Activated CD4-positive, alpha-beta T cell treated with anti-CD3 and anti-CD28 coated beads, Interleukin-2, Interleukin-6, amounts not matched to agents 100 ng/mL and 50 ng/mL, durations not matched to agents 16 hours and 8 hours (primary cell): ENCODE measurements at places on chromosomes 2 and 18.

GRCh38 chr18:33616556-33616955 is 38.5 kb downstream of the ASXL3 start:
- DNase-seq = no peak

GRCh38 chr2:173854840-173855239 is 110.3 kb downstream of the SP3 start:
- no peak for DNase-seq

- no peak for DNase-seq
Measured at GRCh38 chr18:79458917-79459803, 63.4 kb downstream of the NFATC1 start.

DNA sequence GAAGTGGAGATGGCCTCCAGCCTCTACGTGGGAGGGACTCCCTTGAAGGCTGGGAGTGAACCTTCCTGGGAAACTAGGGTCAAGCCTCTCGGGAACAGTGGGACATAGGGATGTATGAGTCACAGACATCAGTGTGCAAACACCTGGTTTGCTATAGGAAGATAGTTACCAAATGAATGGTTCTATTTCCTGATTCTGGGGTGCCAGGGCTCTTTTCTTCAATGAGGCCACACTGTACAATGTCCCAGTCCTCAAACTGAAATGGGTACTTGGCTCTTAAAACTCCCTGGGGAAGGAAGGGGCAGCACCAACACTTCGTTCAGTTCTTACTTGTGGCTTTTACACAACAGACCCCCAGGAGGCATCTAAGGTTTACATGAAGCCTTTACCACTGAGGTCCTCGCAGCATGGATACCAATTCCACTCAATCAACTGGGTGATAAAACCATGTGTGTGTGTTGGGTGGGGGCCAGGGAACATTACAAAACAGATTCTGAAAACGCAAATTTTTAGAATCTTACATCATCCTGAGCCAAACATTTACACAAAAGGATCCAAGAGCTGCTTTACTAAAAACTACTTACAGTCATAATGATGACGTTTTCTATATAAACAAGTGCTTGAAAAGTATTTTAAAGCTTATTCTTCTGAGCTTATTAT is 10.4 kb downstream of the ERFE start:
- no peak for DNase-seq

DNA sequence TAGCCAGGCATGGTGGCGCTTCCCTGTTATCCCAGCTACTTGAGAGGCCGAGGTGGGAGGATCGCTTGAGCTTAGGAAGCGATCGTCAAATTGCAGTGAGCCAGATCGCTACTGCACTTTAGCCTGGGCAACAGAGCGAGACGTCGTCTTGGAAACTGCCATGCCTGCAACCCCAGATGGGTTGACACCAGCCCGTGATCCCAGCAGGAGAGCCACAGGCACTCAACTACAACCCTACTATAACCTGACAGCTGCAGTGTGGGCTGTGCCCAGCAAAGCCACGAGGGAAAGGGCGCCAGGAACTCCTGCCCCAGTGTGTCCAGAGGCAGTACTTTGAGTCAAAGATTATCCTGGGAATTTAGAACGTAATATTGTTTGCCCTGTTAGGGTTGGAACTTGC is 85.6 kb downstream of the SS18 start:
- DNase-seq = no peak

GRCh38 chr2:59734743-59735142 is 818.7 kb downstream of the BCL11A start:
- no peak for DNase-seq

DNA sequence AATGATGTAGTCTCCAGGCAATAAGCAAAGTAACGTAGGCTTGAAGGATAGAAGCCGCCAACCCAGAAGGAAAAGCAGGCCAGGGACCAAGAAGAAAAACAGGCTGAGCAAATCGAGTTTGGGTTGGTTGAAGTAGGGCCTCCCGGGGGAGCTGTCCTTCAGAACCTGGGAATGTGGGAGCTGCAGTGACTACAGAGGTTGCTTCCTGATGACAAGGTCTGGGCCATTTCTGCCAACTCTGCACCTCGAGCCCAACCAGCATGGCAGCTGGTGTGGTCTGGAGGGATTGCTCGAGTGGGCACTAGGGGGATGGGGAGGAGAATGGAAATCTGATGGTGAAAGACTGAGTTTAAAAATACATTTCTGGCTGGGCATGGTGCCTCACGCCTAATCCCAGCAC is 14.1 kb downstream of the ACMSD start:
- no peak for DNase-seq

GRCh38 chr2:36394804-36395203 is 39.2 kb downstream of the CRIM1 start:
- DNase-seq = no peak

DNA sequence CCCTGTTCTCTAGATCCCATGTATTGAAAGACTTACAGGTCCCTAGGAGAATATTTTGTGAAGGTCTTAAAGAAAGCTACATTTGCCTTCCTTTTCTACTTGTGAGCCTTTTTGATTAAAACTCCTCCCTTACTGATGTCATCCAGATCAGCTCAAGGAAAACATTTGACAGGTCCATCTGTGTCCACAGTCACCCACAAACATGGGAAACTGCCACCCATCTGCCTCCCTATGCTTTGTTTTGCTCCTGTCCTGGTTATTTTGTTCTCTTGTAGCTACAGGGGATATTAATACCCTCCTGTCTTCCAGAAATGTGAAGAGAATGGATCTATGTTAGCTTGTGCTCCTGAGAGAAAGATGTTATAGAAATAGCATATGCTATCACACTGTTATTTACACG is 203.6 kb upstream of the GALNT5 start:
- no peak for DNase-seq

GRCh38 chr2:191115391-191115790 is 35.4 kb downstream of the STAT4 start:
- DNase-seq = peak; percentile 83

GRCh38 chr2:197092431-197092830 is 165.9 kb upstream of the PGAP1 start:
- DNase-seq = no peak

DNA sequence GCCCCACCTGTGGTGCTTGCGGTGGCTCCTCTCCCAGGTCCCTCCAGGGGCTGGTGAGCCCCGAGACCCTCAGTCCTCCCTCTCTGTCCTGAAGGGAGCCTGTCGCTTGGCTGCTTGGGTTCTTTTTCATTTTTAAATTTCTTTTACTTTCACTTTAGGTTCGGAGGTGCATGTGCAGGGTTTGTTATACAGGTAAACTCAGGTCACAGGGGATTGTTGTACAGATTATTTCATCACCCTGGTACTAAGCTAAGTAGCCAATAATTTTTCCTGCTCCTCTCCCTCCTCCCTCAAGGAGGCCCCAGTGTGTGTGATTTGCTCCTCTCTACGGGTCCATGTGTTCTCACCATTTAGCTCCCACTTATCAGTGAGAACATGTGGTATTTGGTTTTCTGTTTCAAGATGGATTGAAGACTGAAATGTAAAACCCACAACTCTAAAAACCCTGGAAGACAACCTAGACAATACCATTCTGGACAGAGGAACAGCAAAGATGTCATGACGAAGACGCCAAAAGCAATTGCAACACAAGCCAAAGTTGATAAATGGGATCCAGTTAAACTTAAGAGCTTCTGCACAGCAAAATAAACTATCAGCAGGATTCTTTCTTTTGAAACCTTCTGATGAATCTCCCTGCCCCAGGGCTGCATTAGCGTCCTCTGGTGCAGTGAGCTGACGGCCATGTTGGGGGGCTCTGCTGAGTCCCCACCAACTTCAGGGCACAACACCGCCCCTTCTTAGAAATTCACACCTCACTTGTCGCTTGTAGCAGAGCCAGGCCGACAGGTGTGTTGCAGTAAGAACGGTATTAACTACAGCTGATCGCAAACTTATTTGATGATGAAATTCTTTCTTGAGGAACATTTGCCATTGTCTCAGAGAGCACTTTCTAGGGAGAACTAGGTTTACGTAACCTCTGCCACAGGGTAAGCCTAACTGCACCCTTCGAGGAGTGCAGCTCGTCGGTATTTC is 135.3 kb downstream of the ZNF236 start:
- DNase-seq = no peak

GRCh38 chr2:216555274-216555673 is 56.6 kb downstream of the RPL37A start:
- no peak for DNase-seq

DNA sequence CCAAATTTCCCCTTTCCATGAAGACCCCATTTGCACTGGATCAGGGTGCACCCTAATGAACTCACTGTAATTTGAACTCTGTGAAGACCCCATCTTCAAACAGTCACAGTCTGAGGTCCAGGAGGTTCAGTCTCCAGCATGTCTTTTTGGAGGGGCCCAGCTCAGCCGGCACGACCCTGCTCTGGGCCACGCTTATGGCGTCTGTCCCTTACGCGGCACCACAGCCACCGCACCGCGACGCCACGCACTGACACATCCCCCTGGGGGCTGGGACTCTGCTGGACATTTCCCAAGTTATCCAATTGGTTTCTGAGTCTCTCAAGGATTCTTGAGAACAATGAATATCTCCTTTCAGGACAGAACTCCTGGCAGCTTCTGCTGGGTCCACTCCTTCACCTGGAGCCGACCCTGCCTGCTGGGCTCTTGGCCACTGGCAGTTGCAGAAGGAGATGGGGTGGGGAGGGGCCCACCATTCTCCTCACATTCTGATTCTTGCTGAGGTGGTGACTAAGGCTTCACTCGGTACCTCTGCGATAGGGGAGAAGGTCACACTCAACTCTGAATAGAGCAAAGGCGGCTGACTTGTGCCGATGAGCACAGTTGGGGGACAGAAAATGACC is 124.0 kb downstream of the RTP5 start:
- DNase-seq = no peak

GRCh38 chr2:230671117-230671516 is 41.5 kb upstream of the CAB39 start:
- DNase-seq = no peak

- DNase-seq = no peak
Measured at GRCh38 chr18:55097456-55098170, 138.4 kb upstream of the CCDC68 start.

DNA sequence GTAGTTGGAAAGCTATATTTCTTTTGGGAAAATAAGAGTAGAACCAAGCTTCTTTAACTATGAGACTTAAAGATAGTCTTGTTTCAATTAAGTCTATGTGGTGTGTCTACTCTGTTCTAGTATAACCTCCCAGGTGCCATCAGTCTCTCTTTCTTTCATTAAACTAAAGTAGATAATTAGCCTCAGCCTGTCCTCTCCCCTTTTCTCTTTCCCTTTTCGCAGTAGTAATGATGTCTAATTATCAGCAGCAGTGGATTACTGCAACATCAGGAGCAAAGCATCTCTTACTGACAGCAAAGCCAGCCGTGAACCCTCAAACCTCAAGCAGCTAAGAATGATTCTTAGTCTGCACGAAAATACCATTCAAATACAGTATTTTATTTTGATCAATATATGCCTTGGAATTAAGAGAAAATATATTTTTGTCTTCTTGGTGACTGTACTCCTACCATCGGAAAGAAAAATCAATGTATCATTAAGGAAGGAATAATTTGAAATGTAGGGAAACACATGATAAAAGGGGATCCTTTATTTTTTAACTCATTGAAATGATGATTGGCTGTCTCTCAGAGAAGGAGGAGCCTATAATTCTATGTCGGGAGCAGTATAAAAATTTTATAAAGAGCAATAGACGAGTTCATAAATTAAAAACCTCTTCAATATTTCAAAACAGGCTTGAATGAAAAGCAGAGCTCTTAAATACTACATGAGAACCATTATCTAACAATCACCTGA is 4.5 kb downstream of the NOL4 start:
- no peak for DNase-seq

DNA sequence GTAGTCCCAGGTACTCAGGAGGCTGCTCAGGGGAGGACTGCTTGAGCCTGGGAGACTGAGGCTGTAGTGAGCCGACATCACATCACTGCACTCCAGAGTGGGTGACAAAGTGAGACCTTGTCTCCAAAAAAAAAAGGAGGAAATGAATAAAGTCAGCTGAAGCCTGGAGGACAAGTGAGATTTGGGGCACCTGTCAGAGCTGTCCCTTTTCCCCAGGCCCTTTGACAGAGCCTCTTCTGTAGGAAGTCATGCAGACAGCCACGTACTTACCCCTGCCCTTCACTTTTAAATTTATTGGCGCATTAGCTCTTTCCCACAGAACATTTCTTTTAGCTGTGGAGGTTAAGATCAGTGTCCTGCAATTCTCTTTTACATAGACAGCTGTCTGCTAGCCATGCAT is 151.0 kb upstream of the DNMT3A start:
- no peak for DNase-seq

- DNase-seq = no peak
Measured at GRCh38 chr2:164103271-164103670, 367.5 kb upstream of the FIGN start.

- DNase-seq = no peak
Measured at GRCh38 chr18:77733292-77733903, 483.8 kb downstream of the GALR1 start.

- DNase-seq = no peak
Measured at GRCh38 chr2:196434217-196434616, 205.3 kb upstream of the CCDC150 start.

DNA sequence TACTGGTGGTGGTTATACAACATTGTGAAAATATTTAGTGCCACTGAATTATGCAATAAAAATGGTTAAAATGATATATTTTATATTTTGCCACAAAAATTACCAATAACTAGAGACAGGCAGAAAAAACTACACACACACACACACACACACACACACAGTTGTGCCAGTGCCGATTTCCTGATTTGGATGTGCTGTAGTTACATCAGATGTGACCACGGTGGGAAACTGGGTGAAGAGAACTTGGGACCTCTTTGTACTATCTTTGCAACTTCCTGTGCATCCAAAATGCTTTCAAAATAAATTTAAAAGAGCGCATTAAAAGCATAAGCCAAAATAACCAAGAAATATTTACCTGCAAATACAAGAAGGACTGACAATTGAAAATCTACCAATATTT is 61.6 kb upstream of the CCBE1 start:
- no peak for DNase-seq

DNA sequence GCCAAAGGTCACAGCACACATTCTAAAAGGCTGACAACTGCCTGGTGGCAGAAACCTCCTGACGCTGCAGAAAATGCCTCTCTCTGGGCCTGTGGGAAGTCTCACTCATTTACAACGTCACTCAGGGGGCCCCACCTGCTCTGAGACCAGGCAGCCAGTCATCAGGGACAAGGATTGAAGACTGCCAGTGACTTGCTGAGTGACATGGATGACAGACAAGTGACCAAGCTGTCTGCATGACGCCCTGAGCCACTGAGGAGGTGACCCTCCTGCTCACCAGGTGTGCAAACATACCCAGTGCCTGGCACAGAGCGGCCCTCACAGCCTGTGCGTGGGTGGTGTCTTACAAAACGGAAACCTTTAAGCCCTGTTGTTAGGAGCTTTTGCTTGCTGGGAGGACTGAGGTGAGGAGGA is 392.4 kb downstream of the TNS1 start:
- DNase-seq = peak; percentile 45
